ENCODE measurements at places on chromosomes 3 and 15.

DNA sequence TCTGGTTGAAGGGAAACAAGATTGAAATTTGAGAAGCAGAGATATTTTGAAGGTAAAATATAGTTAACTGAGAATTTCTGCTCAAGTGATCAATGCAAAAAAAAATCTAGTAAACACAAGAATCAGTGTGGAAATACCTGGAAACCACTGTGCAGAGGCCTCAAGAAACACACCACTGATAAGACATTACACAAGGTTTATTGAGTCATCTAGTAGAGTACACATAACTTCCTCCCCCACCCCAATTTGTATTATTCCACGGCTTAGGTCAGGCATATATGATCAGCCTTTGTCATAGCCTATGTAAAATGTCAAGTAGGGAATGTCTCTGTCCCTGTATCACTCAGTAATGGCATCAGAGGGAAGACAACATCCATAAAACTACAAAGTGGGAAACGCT lies 447.8 kb upstream of the BCHE start:
- peak; percentile 43 for DNase-seq

DNA sequence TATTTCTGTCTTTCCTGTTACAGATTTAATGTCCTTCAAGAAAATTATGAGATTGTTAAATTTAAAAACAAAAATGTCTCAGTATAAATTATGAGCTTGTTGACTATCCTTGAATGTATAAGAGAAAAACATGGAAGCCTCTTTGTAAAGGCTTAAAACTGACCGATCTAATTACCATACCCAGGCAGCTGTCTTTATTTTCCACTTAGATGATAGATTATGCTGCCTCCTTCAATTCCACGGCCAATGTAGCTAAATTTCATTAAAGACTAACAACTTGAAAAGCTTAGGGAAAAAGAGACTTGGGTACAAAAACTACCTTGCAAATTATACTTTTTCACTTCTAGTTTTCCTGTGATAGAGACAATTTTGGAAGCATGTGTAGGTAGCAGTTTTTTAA lies 88.3 kb downstream of the ATP10A start:
- no peak for DNase-seq

GRCh38 chr3:49248840-49249227 lies 28.2 kb downstream of the C3orf62 start:
- peak; percentile 36 for DNase-seq

GRCh38 chr3:77524463-77524862 lies 484.6 kb downstream of the ROBO2 start:
- no peak for DNase-seq

DNA sequence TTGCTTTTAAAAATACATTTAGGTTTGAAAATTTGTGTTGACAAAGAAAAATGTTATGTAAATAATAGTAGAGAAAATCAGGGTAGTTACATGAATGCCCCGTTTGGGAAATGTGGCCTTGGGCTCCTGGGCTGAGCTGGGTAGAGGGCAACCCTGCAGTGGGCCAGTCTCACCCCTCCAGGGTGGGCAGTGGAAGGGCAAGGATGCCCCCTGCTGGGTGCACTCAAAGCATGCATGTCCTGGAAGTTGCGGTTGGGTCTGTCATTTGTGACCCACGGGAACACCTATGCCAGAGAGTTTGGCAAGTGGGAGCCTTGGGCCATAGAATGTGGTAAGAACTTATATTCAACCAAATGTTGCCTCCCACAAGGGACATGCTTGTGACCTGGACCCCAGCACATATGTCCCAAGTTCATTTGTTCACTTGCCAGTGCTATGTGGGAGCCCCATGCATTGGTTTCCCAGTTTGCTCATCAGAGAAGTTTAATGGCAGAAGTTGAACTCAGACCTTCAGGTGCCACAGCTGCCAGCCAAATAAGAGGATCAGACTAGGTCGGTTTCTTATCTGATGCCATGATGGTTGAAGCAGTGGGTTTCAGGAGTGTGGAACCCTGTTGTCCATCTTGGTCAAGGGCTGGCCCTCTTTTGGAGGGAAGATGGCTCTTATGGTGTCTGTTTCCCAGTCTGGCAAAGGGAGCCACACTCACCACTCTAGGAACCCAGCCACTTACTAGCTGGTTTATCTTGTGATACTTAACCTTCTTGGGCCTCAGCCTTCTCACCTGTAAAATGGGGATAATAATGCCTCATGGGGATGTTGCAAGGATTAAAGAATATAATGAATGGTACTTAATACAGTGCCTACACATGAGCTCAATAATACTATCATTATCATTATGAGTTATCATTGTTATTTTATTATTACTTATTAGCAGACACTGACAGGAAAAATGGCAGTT lies 2.5 kb upstream of the PLCB2 start:
- peak; percentile 82 for DNase-seq

DNA sequence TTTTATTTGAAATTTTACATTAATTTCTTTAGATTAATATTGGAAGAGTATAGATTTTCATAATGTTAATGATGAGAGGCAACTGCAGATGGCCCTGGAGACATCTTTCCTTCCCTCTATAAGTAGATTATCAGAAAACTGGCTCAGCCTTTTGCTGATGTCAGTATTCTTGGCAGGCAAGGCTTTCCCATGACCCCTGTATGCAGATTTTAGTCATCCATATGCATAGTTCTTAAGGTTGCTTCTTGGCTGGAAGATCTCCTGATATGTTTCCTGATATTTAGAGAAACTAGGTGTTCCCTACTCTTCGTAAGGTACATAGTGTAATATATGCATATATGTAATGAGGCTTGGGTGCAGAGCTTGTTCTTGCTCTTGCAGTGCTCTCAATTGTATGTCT lies 911.4 kb downstream of the EPHA3 start:
- no peak for DNase-seq

All from cardiac muscle cell (in vitro differentiated cells and primary cell).